Activated CD8-positive, alpha-beta memory T cell treated with anti-CD3 and anti-CD28 coated beads, Interleukin-2, amount 10 ng/mL, durations not matched to agents 7 days and 5 days (primary cell): ENCODE measurements at places on chromosomes 1 and 21. TPM values are rescaled to one million over a fixed set of nuclear protein-coding genes. Genes with fewer than 3 reads are reported as not detected.

- no peaks in the 10 kb centered on the region for H3K36me3 ChIP-seq
- H3K27me3 ChIP-seq: peaks cover 64% of the 10 kb centered on the region
- H3K4me1 ChIP-seq: peaks cover 14% of the 10 kb centered on the region
- H3K27ac ChIP-seq: no peak overlapping the region
Measured at GRCh38 chr1:32926562-32926961, 25.4 kb upstream of the TMEM54 start.

DNA sequence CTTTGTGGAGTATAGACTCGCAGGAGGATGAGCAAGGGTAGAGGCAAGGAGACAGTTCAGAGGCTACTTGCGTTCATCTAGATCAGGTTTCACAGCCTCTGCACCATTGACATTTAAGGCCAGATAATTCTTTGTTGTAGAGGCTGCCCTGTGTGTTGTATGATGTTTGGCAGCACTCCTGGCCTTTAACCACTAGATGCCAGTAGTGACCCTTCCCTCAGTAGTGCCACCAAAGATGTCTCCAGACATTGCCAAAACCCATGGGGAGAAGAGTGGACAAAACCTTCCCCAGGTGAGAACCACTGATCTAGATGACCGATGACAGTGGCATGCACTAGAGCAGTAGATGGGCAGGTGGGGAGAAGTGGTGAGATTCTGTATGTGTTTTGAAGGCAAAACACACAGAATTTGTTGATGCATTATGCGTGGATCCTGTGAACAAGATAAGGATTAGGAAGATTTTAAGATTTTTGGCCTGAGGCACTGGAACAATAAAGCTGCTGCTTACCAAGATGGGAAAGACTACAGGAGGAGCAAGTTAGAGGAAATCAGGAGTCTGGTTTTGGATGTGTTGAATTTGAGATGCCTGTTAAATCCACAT is 9.9 kb upstream of the COG2 start:
- peaks cover 8% of the 10 kb centered on the region for H3K4me1 ChIP-seq
- H3K4me3 ChIP-seq: no peak overlapping the region
- no peak overlapping the region for H3K27ac ChIP-seq
- peaks cover 19% of the 10 kb centered on the region for H3K27me3 ChIP-seq

C1orf116 gene
- not detected for total RNA-seq

CDC14A gene
- 43.1 TPM for total RNA-seq

RABGGTB gene
- 94.0 TPM for total RNA-seq

GRCh38 chr1:171868217-171868803 is 27.0 kb downstream of the DNM3 start:
- no peaks in the 10 kb centered on the region for H3K4me1 ChIP-seq
- no peaks in the 10 kb centered on the region for H3K36me3 ChIP-seq
- H3K4me3 ChIP-seq: no peak overlapping the region
- no peak overlapping the region for H3K27ac ChIP-seq
- peaks cover 20% of the 10 kb centered on the region for H3K27me3 ChIP-seq

DNA sequence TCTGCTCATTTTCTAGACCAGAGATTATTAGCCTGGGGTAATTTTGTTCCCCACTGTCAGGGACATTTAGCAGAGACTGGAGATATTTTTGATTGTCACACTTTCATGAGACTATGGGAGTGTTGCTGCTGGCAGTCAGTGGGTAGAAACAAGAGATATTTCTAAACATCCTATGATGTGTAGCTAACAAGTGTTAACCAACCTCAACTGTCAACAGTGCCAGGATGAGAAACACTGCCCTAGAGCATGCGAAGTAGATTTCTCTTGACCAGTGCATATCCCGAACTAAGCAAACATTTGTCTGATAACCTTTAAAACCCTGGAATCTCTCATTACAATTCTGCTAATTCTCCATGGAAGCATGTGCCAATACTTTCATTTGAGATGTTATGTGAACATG is 607.4 kb upstream of the TMPRSS15 start:
- no peak overlapping the region for H3K4me3 ChIP-seq
- no peaks in the 10 kb centered on the region for H3K36me3 ChIP-seq
- H3K27me3 ChIP-seq: no peaks in the 10 kb centered on the region
- H3K27ac ChIP-seq: no peak overlapping the region
- no peaks in the 10 kb centered on the region for H3K4me1 ChIP-seq

CPTP gene
- total RNA-seq: 17.6 TPM

DNA sequence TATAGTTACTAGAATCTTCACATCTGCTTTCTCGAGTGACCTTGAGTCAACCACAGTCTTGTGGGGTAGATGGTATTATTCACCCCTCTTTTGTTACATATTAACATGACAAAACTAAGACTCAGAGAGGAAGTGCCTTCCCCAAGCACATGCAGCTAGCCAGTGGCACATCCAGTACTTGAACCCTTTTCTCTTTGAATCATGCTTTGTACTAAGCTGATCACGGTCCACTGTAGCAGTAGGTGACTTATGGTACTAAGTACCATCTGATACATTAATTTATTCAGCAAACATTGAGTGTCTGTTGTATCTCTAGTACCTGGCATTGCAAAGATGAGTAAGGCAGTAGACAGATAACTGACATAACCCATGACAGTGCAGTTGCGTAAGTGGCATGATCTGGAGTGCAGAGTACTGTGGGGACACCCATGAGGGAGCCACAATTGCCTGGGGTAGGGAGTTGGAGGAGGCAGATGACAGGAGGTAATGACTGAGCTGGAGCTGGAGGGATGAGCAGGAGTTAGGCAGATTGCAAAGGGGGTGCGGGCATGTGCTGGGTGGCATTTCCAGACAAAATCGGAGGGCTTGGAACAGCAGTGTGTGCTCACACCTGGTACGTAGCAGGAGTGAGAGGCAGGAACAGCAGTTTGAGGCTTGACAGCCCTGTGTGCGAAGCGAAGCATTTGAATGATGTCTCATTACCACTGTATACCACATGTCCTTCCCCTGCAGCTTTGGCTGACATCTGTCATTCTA is 29.8 kb downstream of the UCK2 start:
- H3K27ac ChIP-seq: no peak overlapping the region
- H3K4me3 ChIP-seq: no peak overlapping the region
- H3K36me3 ChIP-seq: peaks cover 4% of the 10 kb centered on the region
- no peaks in the 10 kb centered on the region for H3K27me3 ChIP-seq

GRCh38 chr1:182698971-182699370 is 14.6 kb upstream of the RGS8 start:
- H3K27me3 ChIP-seq: peaks cover 45% of the 10 kb centered on the region
- no peak overlapping the region for H3K27ac ChIP-seq
- no peaks in the 10 kb centered on the region for H3K4me1 ChIP-seq
- DNase-seq: no peak
- H3K4me3 ChIP-seq: no peak overlapping the region

GRCh38 chr1:39845569-39846566 is 37.4 kb downstream of the TRIT1 start:
- peaks cover 40% of the 10 kb centered on the region for H3K4me1 ChIP-seq
- H3K27me3 ChIP-seq: no peaks in the 10 kb centered on the region
- H3K27ac ChIP-seq: peak overlapping the region; percentile 74
- no peak overlapping the region for H3K4me3 ChIP-seq
- peak; percentile 75 for DNase-seq
- H3K36me3 ChIP-seq: peaks cover 38% of the 10 kb centered on the region

DNA sequence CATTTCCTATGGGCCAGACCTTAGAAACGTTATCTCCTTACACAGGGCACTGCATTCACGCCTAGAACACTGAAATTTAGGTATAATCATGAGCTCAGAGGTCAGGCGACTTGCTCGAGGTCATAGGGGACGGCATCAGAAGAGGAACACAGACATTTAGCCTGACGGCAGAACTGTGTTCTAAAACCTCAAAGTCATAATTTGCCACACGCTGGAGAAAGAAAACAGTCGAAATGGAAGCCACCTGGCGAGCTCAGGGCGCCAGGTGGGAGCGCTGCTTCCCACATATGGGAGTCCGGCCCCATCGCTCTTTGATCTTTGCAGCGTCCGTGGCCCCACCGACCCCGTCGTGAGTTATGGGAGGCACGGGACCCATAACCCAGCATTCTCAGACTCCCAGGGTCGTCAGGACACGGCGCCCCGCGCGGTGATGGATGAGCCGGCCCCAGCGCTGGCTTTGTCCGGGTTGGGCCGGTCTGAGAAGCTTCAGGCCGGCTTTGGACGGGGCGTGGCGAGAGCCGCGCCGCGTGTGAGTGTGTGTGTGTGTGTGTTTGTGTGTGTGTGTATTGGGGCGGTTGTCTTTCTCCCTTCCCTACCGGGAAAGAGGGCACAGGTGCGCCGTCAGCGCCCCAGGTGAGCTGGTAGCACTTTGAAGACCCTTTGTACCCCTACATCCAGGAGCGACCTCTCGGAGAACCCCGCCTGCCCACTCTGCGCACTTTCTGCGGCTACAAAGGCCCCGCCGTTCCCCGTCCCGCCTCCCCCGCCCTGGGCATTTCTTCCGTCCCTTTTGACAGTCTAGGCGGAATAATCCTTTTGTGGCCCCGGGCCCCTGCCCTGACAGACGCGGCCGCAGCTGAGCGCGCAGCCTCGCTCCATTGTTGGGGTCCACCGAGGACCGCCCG is 861 bp upstream of the DRAXIN start:
- H3K27me3 ChIP-seq: peaks cover 63% of the 10 kb centered on the region
- peaks cover 30% of the 10 kb centered on the region for H3K4me1 ChIP-seq
- no peaks in the 10 kb centered on the region for H3K36me3 ChIP-seq
- H3K4me3 ChIP-seq: peak overlapping the region; percentile 15
- no peak for DNase-seq

DNA sequence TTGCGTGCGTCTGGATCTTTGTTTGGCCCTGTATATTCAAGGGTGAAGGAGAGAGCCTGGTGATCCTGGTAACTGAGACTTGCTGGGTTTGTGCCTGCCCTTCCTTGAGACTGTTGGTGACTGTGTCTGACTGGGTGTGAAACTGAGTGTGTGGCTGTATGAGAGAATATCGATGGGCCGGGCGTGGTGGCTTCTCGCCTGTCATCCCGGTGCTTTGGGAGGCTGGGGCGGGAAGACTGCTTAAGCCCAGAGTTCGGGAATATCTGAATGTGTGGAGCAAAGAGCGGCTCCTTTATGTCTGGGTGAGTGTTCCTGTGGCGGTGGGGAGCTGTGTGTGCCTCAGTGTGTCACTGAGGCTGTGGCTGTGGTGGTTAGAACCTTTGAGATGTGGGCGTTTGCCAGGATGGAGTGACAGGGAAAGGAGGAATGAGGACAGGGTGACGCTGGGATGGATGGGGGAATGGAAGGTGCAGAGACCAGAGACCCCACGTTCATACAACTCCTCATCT is 2.7 kb upstream of the MARCKSL1 start:
- peaks cover under 1% of the 10 kb centered on the region for H3K36me3 ChIP-seq
- no peaks in the 10 kb centered on the region for H3K27me3 ChIP-seq
- no peak for DNase-seq
- H3K4me1 ChIP-seq: peaks cover 39% of the 10 kb centered on the region
- no peak overlapping the region for H3K27ac ChIP-seq

UTS2 gene
- 0.73 TPM for total RNA-seq

GRCh38 chr1:64896551-64896950 is 69.8 kb downstream of the JAK1 start:
- H3K4me3 ChIP-seq: no peak overlapping the region
- no peak for DNase-seq
- H3K36me3 ChIP-seq: peaks cover 3% of the 10 kb centered on the region
- peaks cover 58% of the 10 kb centered on the region for H3K4me1 ChIP-seq
- no peaks in the 10 kb centered on the region for H3K27me3 ChIP-seq

NTMT2 gene
- total RNA-seq: not detected

TIE1 gene
- total RNA-seq: 1.9 TPM

DNA sequence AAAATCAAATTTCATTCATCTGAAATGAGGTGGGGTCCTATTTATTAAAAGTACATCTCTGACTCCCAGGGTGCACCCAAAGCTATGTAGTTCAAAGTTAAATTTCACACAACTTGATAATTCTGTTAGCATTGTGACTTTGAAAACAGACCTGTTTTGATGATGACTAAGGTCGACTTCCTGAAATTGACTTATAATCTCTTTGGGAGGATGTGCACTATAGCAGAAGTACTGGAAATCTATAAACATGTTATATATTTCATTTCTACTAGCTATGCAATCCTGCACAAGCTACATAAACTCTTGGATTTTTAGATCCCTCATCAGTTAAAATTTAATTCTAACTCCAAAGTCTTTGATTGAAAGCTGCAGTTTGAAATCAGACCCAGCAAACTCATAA is 507.6 kb downstream of the NEGR1 start:
- no peaks in the 10 kb centered on the region for H3K4me1 ChIP-seq
- no peaks in the 10 kb centered on the region for H3K27me3 ChIP-seq
- no peak overlapping the region for H3K27ac ChIP-seq
- H3K4me3 ChIP-seq: no peak overlapping the region
- H3K36me3 ChIP-seq: no peaks in the 10 kb centered on the region
- no peak for DNase-seq

DNA sequence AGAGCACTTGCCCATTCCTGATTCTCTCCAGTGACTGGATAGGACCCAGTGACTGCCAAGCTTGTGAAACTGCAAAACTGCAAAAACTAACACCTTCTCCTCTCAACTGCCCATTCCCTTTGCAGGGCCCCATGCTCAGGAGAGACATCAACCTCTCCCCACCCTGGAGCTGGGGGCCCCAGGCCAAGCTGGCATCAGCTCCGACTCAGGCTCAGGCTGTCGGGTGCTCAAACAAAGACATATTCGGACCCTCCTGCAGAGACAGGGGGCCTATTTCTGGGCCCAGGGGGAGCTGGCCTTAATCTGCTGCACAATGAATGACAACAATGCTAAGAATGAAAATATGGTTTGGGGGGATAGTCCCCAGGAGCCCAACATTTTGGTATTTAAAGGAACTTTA is 11.8 kb downstream of the LMX1A start:
- H3K27ac ChIP-seq: no peak overlapping the region
- H3K4me3 ChIP-seq: no peak overlapping the region
- peaks cover 65% of the 10 kb centered on the region for H3K27me3 ChIP-seq

GRCh38 chr1:107362468-107363140 is 221.8 kb downstream of the NTNG1 start:
- no peak overlapping the region for H3K27ac ChIP-seq
- no peaks in the 10 kb centered on the region for H3K27me3 ChIP-seq
- no peaks in the 10 kb centered on the region for H3K4me1 ChIP-seq

DNA sequence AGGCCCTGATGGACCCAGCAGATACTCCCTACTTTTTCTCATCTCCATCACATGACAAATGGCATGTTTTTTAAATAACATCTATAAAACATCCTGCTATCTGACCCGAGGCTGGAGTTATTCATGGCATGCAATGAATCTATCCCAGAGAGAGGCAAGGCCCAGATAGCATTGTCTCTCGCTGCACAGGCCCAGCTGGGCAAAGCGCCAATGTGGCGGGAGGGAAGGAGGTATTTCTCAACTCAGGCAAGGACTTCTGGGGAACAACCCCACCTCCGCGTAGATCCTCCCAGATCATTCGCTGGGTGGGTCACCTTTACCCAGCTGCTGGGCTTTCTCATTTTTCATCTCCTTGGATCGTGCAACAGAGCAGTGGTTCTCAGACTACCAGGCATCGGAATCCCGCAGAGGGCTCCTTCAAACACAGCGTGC is 59.8 kb downstream of the ERG start:
- no peak overlapping the region for H3K27ac ChIP-seq
- H3K4me3 ChIP-seq: no peak overlapping the region
- H3K36me3 ChIP-seq: no peaks in the 10 kb centered on the region

GRCh38 chr1:24108334-24109165 is 3.4 kb downstream of the MYOM3 start:
- H3K27me3 ChIP-seq: peaks cover 21% of the 10 kb centered on the region
- DNase-seq: no peak
- H3K4me3 ChIP-seq: no peak overlapping the region
- no peaks in the 10 kb centered on the region for H3K36me3 ChIP-seq
